ENCODE measurements at places on chromosomes 7 and 10.

GRCh38 chr7:16970732-16971482 is 89.1 kb upstream of the AGR3 start:
- DNase-seq = no peak

DNA sequence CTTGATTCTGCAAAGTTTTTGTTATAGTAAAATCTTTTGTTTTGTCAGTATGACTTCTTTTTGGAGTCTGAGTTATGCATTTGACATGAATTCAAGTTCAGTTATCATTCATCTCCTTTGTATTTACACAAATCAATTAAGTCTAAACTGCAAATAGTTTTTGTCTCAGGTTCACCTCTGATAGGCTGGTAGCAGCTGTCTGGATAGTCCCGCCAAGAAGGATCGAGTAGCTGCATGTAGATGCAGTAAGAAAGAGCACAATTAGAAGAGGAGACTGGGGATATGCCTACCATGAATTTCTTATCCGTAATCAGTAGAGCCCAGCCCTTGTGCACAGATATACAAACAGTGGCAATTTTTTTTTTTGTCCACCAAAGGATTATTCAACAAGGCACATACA is 392.5 kb upstream of the ETV1 start:
- DNase-seq = no peak

GRCh38 chr7:37234928-37235327 is 213.7 kb downstream of the ELMO1 start:
- DNase-seq = no peak

DNA sequence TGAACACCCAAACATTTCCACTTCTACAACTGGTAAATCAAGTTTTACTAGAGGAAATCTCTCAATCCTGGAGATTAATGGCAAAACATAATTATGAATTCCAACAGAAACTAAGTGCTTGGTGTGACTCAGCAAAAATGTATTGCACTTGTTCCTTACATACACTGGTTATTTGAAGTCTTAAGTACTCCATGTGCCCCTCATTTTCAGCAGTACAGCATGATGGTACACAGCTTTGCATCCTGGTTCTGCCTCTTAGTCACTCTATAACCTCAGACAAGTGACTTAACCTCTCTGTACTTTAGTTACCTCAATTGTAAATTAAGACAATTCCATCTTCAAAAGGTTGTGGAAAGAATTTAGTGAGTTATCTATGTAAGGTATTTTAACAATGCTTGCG is 12.9 kb downstream of the SLC16A12 start:
- no peak for DNase-seq

- no peak for DNase-seq
Observed at GRCh38 chr7:105268511-105269392, 120.0 kb downstream of the SRPK2 start.

- peak; percentile 28 for DNase-seq
Observed at GRCh38 chr7:8418629-8419245, 14.7 kb upstream of the NXPH1 start.

DNA sequence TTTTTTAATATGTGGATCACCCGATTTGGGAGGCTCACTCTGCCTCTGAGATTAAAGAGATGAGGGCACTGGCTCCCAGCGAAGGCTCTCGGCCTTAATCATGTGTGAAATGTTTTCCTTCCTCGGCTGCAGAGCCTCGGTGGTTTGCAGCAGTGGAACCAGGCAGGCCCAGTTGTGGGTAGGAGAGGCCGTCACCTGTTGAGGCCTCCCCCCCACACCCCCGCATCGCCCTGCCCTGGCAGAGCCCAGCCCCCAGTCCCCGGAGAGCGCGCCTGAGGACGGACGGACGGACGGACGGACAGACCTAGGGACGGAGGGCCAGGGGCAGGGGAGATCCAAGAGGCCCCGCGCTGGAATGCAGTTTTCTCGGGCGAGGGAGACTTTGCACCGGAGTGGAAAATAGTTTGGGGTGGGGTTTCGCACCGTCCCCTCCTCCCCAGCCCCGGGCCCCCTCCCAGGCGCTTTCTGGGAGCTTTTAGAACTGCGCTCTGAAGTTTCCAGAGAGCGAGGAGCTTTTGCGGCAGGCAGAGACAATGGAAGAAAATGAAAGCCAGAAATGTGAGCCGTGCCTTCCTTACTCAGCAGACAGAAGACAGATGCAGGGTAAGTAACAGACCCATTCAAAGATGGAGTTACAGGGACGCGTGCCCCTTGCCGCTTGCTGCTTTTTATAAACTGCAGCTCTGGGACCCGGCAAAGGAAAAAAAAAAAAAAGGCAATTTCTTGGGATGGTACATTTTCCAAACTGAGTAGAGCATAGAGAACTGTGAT is at the start of gene KIAA1217:
Gene KIAA1217 (plus strand): TSS at position 478 of the 771 bp plus-strand sequence. CDS start 56 bp downstream, at position 534.
- no peak for DNase-seq

- no peak for DNase-seq
Observed at GRCh38 chr10:7702288-7702812, 766 bp upstream of the ITIH2 start.

GRCh38 chr7:115106316-115106715 is 184.4 kb downstream of the MDFIC start:
- no peak for DNase-seq

GRCh38 chr10:131885391-131886165 is 15.2 kb upstream of the PPP2R2D start:
- peak; percentile 69 for DNase-seq

DNA sequence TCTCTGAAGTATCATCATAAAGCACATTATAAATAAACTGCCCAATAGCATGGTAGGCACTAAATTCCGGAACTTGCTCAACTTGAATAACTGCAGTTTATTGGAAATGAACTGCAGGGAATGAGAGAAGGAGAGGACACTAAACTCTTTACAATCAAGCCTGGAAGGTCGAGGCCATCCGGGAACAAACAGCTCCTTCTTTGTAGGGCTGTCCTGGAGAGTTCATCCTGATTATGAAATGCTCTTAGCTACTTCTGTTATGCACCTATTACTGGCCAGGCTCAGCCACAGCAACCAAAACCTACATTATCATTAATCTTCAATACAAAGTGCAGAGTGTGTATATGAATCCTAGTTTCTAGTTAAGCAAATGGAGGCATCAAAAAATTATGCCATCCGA is 64.7 kb downstream of the PPP1R17 start:
- no peak for DNase-seq

DNA sequence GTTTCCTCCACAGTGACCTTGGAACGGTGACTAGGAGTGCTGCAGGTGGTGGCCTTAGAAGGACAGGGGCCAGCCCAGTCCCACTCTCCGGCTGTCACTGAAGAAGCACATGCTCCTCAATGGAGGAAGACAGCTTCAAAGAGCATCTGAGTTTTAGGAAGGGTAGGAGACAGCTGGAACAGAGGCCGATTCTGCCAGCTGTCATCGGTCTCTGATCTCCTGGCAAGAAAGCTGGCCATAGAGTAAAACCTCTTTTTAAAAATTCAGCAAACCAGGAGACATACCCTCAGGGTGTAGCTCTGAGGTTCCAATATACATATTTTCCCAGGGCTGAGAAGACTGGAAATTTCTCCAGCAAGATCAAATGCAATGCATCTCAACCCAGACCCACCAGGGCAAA is 55.9 kb downstream of the KCNMA1 start:
- no peak for DNase-seq

- DNase-seq = no peak
Observed at GRCh38 chr7:727104-727805, at the start of gene PRKAR1B. TSS of gene PRKAR1B (minus strand) at chr7:727281. CDS start at chr7:711505, 15,776 bp downstream.

DNA sequence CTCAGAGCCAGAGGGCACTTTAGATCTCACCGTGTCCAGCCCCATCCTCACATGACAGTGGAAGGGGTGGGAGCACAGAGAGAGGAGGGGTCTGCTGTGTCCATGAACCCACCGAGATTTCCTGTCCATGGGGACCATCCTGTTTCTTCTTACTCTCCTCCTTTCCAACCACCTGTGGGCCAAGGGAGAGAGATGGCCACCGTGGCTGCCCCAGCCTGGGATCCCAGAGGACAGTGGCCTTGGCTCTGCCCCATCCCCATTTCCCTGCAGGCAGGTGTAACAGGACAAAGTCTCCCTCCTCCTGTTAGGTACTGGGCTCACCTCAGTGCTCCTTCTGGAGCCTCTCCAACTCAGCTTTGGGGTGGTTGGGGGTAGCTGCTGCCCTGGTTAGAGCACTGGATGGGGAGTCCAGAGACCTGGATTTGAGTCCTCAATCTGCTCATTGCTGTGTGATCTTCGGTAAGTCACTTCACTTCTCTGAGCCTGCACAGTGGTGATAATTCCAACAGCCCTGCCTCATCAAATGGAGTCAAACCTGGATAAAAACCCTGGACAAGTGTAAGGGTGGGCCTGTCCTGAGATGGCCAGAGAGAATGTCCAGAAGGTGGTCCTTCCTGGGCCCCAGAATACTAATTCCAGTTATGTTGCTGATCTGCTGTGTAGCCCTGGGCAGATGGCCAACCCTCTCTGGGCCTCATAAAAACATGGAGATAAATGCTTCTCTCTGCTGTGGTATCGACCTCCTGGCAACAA is 17.8 kb upstream of the PCBD1 start:
- no peak for DNase-seq

DNA sequence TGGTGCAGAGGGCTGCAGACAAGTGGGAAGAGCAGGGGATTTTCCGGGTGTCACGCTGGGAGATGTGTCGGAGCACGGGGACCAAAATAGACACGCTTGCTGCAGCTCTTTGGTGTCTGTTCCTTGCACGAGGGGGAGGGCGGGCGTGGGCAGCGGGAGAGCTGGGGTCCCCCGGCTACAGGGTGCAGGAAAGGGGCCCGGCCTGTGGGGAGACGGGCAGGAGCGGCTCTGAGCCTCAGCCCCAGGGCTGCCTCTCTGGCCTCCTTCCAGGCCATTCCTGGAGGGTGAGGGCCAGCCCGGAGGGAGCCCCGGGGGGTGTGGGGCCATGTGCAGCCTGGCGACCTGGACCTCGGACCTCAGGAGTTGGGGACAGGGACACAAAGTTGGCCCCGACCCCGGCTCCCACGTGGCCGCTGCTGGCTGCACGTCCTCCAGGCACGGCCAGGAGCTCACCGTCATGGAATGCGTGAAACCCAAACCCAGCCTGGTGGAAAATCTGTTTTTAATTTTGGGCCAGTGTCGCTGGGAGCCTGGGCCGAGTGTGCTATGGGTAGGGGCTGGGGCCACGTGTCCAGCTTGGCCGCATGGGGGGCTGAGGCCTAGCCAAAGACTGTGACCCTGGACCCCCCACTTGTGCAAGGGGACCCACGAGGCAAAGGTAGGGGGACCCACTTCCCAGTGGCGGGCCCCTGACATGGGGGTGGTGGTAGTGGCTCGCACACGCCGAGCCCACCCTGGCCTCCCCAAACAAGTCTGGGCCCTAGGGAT is 6.6 kb downstream of the TTYH3 start:
- no peak for DNase-seq

DNA sequence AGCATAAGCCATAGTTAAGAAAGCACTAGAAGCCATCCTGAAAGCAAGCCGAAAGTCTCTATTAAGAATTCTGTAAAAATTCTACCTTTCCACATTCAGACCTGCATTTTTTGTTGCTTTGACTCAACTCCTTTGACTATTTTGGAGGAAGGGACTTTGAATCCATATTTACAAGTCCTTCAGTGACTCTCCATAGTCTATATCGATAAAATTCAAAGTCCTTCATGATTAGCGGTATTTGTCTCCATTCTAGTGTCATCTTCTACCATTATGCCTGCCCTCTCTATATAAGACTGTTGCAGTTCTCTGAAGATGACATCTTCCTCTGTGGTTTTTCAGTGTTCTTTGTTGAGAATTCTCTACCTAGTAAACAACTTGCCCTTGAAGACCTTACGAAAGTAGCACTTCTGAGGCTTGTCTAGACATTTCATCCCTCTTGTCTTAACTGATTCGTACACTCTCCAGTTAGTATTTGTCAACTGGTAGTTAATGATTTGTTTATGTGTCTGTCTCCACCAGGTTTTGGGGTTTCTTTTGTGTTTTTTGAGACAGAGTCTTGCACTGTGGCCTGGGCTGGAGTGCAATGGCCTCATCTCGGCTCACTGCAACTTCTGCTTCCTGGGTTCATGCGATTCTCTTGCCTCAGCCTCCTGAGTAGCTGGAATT is 1.7 kb downstream of the CCSER2 start:
- no peak for DNase-seq

- DNase-seq = no peak
Observed at GRCh38 chr10:43047288-43047970, 29.4 kb upstream of the RET start.

GRCh38 chr7:43475983-43476382 is 106.9 kb upstream of the STK17A start:
- no peak for DNase-seq

DNA sequence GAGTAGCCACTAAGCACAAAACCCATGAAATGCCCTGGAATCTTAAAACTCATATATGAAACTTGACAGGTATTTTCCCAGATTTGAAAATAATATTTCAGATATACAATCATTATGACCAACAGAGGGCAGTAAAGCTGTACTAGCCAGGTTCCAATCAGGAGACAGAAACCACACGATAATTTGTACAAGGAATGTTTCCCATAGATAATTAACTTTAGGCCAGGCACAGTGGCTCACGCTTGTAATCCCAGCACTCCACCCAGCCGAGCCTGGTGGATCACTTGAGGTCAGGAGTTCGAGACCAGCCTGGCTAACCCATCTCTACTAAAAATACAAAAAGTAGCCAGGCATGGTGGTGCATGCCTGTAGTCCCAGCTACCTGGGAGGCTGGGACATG is 31.0 kb upstream of the NUB1 start:
- no peak for DNase-seq

DNA sequence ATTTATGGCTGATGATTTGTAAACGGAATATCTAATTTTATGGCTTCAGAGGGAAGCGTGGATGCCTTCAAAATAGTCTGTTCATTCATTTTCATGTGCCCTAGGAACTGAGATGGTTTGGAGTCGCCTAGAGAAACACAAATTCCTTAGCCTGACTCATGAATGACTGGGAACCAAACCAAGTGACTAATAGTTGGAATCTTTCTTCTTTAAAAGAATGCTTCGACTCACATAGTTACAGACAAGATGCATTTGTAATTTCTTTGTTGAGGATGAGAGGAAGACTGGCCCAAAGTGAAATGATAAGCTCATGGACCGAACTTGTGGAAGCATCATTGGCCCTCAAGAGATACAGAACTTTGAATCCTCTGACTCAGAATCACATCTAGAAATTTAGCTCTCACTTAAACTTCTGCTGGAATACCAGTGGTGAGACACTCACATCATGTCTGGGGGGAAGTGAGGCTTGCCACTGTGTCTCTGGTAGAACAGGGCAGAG is 1107.2 kb downstream of the NRG3 start:
- DNase-seq = no peak

DNA sequence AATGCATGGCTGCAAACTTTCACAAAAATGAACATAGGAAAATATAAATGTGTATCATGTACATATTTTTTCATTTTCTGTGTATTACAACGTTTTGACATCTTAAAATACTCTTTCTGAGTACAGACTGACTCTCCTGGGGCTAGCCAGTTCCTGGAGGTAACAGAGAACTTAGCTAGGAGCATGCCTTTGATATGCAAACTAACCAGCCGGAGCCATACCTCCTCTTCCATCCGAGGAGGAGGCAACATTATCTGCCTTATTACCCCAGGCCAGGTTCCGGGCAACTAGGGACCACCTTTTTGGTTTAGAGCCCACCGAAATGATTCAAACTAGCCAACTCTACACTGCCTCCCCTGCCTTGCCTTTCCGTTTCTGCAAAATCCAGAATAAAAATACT is 33.7 kb upstream of the HECW1 start:
- no peak for DNase-seq
